ENCODE measurements at places on chromosomes 1 and 21.
A peak's percentile ranks its signal among the peaks of the same experiment; 100 is the strongest.

GRCh38 chr1:228937851-228938536, 202.7 kb downstream of the RHOU start:
- DNase-seq: peak; percentile 73

- DNase-seq: no peak
These were observed 481.6 kb downstream of the PLPP3 start for GRCh38 chr1:56097713-56098112.

GRCh38 chr1:171221665-171222591, 26.4 kb upstream of the FMO1 start:
- DNase-seq: no peak

DNA sequence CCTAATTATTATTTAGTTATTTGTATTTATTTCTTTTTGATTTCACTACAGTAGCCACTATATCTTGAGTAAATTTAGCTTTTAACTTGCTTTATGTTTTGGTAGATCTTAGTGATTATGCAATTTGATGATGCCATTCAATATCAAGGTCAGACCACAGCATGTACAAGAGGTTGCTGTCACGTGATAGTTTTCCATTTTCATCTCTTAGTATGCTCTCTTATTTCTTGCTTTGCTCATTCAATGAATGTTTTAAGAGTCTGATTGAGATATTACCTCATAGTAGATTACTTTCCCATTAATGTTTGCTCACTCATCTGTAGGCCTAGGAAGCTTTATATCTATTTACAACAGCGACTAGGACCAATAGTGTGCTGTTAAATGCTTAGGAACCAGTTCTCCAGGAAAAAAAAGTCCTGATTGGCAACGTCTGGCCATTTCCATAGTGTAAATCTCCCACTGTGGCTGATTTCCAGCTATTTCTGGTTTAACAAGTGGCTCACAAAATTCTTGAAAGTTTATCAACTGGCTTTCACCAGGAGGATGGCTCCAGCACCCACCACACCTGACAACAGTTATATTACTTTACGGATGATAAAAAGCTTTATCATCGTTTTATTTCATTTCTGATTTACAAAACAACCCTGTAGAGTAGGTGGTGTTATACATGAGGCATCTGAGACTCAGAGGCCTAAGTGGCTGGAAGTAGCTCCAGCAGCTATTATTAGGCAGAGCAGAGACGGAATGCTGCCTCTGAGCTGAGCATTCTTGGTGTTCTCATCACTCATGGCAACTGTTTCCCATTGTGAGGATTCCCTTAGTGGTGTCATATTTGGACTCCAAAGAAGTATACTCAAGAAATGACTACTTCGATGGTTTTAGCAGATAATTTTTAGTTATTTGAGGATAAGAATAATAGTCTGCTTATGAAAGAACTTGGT, 235.2 kb downstream of the DISC1 start:
- DNase-seq: no peak

DNA sequence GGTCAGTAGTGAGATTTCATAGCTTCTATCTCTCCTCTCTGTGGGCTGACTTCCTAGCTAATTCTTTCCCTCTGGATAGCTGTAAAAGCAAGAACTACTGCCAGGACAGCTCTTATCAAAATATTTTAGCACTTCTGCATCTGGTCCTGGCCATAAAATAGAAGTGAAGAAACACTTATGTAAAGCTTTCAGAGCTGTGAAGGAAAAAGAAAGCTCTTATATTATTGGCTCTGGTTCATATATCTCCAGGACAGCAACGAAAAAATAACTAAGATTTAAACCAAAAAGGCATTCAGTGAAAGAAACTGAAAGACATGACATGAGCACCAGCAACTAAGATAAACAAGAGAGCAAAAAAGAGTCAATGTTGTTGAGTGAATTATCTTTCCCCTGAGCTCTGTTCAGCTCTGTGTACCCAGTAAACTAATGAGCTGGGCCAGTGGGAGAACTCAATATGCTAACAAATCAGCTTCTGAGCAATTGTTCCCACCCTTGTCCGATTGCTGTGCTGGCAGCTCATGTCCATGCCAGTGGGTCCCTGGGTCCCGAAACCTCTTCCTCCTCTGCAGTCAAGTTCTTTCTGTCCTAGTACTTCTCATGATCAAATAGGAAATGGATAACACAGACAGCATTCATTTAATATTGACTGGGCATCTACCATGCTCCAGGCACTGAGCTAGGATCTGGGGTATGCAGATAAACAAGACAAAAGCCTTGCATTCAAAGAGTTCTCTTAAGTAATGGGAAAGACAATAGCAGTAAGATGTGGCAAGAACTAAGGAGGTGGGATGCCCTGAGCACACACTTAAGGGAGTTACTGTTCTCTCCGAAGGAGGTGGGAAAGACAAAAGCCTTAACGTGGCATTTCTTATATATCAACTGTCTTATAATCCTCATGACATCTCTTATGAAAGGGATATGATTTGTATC, 45.3 kb upstream of the MAN1A2 start:
- DNase-seq: no peak

- peak; percentile 13 for DNase-seq
These were observed 2.5 kb downstream of the DISC1 start for GRCh38 chr1:231629132-231629531.

GRCh38 chr1:227325156-227325555, 6.9 kb upstream of the CDC42BPA start:
- DNase-seq: no peak

GRCh38 chr1:160108888-160109662, 6.5 kb upstream of the ATP1A2 start:
- DNase-seq: peak; percentile 75

- no peak for DNase-seq
These were observed 6.9 kb downstream of the TMEM125 start for GRCh38 chr1:43276673-43277072.

Data from SK-MEL-5 (cell line).